ENCODE measurements at places on chromosomes 4 and X.

GRCh38 chr4:142419712-142420111 lies 426.4 kb downstream of the INPP4B start:
- DNase-seq, result no peak

- no peak for DNase-seq
Measured at GRCh38 chr4:9970399-9971011, 50.8 kb downstream of the SLC2A9 start.

DNA sequence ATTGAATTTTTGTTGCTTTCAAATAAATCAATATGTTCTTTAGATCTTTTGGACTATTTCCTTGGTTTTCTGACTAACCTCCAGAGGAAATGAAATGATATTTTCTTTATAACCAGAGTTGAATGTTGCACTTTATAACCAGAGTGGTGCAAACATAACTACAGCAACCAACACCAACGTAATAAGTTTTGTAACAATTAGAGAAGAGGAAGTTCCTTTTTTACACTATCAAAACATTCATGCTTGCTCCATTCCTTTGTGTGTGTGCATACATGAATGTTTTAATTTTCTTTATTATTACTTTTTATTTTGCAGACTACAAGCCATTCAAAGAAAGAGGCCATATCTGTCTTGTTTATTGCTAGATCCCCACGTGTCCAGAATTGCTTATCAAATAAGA lies 193.0 kb upstream of the PPP3CA start:
- DNase-seq, result no peak

DNA sequence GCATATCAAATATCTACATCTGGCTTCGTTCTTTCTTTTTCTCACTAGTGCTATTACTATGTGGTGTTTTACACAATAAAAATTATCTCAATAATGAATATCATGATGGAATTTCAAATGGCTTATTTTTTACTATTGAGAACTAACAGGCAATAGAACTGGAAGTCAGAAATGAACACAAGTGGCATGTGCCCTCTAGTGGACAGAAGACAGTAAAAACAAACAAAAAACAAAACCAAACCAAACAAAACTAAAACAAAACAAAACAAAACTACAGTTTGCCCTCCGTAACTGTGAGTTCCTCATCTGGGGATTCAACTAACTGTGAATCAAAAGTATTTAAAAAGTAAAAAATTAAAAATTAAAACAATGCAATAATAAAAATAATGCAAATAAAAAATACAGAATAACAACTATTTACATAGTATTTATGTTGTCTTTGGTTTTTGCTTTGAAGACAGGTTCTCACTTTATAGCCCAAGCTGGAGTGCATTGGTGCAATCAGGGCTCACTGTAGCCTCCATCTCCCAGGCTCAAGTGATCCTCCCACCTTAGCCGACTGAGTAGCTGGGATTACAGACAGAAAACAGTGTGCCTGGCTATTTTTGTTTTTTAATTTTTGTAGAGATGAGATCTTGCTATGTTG lies 195.6 kb upstream of the TACR3 start:
- DNase-seq, result no peak

All from GM12892 (cell line).